ENCODE measurements at places on chromosomes 3 and 15.

- DNase-seq, result no peak
These were observed 86.5 kb upstream of the NMNAT3 start for GRCh38 chr3:139764069-139764905.

- DNase-seq, result no peak
These were observed 48.6 kb upstream of the SLCO2A1 start for GRCh38 chr3:134078169-134078831.

DNA sequence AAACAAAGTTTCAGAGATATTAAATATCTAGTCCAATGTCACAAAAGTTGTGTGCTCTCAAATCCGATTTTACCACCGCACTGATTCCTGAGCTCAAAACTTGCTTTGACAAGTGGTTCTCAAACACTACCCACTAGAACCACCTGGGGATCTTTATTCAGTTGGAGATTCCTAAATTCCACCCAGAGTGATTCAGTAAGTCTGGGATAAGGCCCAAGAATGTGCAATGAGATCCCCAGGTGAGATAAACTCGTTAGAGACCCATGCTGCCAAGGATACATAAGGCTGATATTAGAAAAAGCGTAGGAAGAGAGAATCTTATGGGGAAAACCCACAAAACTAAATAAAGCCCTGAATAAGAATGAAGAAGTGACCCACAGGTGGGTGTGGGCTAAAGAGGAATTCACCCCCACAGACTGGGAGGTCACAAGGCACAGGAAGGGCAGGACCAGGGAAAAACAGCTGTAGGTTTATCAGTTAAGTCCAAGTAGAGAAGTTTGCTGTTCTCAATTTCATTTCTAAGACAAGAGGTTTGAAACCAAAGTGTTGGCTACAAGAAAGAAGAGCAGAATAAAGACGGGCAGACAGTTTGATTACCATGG is 11.5 kb upstream of the RPS17 start:
- DNase-seq, result no peak

GRCh38 chr3:185199671-185200070 is 46.8 kb upstream of the C3orf70 start:
- no peak for DNase-seq

DNA sequence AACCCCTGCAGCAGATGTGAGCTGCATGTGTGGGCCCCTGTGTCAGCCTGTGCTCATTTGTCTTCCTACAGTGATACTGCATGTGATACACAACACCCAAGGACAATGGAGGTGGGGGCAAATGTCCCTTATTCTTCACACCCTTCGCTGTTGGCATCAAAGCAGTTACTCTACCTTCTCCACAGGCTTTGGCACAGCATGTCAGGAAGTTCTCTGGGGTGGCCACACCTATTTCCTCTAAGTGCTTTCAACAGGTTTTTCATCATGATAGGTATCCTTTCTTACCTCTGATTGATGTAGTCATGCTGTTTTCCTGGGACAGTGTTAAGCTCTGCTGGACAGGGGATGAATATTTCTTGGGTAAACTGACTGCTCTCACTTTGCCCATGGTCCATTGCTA is 29.5 kb downstream of the ZNF662 start:
- DNase-seq, result no peak

DNA sequence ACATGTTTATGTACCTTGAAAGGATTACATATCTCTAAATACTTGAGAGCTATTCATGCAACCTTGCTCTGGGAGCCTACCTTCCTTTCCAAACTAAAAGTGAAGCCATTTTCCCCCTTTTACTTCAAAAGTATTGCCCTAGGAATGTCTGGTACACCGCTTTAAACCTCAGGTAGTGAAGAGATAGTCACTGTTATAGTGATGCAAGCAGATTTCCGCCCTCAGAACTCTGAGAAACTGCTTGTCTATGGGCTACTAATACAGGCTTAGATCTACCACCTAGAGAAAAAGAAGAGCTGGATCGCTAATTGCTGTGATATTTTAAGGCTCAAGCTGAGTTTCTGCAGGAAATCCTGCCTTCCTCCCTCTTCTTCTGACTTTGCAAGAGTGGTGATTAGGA is 78.6 kb downstream of the SEMA6D start:
- no peak for DNase-seq

GRCh38 chr3:117587416-117587815 is 877.8 kb downstream of the TUSC7 start:
- DNase-seq, result no peak

- DNase-seq, result no peak
These were observed 610 bp downstream of the MAP4 start for GRCh38 chr3:48015431-48016180.

- no peak for DNase-seq
These were observed 6.3 kb downstream of the PLCD1 start for GRCh38 chr3:38022896-38023709.

- no peak for DNase-seq
These were observed 46.0 kb downstream of the UBE3A start for GRCh38 chr15:25392806-25393205.

DNA sequence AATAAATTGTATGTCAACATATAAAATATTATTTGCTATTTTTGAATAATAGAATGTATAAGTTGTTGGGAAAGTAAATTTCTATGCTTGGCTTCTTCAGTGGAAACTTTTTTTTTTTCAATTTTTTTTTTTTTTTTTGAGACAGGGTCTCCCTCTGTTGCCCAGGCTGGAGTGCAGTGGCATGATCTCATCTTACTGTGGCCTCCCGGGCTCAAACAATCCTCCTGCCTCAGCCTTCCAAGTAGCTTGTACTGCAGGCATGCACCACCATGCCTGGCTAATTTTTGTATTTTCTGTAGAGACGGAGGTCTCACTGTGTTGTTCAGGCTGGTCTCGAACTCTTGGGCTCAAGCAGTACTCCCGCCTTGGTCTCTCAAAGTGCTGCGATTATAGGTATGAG is 16.8 kb downstream of the MBNL1 start:
- DNase-seq, result no peak

- DNase-seq, result no peak
These were observed 33.1 kb upstream of the CCDC50 start for GRCh38 chr3:191296041-191296541.

DNA sequence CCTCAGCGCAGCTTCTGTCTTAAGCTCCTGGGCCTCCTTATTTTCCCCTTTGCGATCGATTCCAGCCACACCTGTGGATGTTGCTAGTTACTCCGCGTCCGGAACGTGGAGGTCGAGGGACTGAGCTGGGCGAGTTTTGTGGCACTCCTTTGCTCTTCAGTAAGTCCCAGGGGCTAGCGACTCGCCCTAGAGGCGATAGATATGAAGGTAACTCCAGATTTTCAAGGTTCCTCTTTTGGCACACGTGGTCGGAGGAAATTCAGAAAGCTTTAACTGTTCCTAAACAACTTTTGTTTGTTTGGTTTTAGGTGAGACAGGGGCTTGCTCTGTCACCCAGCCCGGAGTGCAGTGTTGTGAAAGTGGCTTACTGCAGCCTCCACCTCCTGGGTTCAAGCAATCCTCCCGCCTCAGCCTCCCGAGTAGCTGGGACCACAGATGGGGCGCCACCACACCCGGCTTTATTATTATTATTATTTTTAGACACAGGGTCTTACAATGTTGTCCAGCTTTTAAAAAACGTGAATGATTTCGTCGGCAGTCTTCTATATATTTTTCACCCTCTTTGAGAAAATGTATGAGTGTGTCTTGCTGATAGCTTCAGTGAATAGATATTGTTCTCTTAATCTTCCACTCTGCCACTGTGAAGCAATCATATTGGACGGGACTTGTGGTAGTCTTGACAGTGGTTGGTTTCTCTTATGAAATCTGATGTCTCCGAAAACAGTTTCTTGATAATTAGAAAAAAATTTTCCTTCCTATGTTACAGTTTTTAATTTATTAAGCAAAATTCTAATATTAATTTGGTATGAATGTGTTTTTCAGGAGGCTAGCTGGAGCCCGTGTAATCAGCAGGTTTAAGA is 785 bp downstream of the MFSD1 start:
- DNase-seq, result no peak

- no peak for DNase-seq
These were observed 3.4 kb downstream of the KLF15 start for GRCh38 chr3:126353694-126354321.

DNA sequence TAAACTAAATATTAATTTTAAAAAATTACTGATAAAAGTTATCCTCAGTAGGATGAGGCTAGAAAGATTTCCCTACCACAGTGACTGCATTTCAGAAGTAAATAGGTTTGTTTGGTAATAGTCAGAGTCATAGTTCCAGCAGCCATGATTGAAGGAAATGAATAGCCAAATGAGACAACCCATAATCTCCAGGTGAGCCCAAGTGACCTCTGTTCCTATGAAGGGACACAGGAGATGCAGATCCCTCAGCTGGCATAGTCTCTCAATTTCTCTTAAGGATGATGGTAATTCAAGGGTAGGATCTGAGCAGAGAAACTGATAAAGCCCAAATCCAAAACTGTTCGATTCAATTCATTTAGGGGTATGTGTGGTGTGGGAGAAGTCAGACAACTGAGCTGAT is 461.8 kb downstream of the RAP2B start:
- no peak for DNase-seq

- peak; percentile 35 for DNase-seq
These were observed 261.6 kb upstream of the LMCD1 start for GRCh38 chr3:8239718-8240695.

- no peak for DNase-seq
These were observed 17.8 kb downstream of the UBXN7 start for GRCh38 chr3:196414469-196414868.

DNA sequence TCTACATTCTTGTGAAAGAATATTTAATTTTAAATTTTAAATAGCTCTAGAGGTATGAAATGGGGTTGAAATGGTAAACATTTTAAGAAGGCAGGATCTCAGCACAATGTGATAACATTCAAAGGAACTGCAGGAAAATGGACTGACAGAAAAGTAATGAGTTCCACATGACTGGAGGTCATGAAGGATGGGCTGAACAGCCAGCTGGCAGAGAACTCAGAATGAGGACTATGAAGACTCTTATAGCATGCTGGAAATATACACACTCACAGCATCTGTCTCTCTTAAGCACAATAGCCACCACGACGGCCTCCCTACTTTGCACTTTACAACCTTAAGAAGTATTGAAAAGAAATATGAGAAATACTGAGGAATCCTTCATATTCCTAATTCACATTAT is 94.7 kb downstream of the TNIK start:
- DNase-seq, result no peak

DNA sequence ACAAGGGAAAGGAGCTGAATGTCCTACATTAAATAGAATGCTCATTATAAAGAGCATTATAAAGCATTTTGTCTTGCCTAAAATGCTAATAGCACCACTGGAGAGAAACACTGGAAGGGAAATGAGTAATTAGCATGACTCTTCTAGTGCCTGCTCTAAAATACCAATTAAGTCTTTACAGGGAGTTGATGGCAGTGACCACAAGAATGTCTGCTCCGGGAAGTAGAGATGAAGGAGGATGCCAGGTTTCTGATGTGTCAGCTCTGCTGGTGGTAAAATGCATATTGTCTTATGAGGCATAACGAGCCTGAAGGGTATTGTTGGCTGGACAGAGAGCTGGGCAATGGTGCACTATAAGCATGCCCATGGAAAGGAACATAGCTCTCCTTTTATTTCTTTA is 49.5 kb downstream of the MYLK start:
- no peak for DNase-seq

DNA sequence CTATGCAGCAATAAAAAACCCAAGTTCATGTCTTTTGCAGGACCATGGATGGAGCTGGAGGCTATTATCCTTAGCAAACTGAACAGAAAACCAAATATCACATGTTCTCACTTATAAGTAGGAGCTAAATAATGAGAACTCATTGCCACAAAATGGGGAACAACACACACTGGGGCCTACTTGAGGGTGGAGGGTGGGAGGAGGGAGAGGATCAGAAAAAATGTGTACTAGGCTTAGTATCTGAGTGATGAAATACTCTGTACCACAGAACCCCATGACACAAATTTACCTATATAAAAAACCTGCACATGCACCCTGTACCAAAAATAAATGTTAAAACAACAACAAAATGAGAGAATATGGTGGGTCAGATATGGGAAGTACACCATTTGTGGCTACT is 49.6 kb upstream of the AADACL2 start:
- no peak for DNase-seq

DNA sequence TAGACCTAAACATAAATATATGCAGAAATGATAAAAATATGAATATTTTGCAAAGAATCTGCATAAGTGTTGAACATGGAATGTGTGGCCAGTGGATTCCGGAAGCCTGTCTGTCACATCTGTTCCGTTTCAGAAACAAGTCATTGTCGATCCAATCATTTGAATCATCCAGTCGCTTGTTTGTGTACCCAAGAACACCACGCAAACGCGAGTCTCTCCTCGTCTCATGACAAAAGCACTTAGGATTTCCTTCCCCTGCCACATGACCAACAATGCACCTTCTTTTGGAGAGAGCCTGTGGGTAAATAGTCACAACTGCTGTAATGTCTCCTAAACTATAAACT is 80.2 kb downstream of the FMN1 start:
- DNase-seq, result no peak

DNA sequence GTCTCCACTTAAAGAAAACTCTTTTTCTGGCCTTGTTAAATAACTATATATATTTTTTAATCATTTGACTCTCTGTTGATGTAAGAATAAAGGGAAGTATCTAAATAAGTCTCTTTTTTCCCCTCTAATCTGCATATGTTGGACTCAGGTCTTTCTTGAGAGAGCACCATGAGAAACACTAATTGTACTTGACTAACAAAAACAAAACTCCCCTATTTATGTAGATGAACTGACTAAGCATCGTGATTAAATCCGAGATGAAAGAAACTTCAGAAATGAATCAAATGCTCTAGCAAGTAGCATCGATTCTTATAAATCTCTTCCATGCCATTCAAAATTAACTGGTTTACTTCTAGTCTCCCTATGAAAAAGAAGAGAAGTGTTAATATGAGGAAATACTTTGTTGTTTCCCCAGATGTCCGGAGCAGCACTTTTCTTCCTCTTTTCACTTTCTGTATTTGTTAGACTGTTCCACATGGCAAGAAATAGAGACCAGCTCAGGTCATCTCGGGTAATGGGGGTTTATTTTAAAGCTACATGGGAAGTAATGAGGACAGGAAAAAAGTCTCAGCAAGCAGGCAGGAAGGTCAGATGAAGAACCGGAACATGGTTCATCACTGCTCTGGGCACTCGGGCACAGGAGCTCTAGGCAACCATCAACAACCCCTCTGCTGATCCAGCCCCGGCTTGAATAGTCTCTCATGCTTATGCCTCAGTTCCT is 288.3 kb downstream of the CNTN6 start:
- no peak for DNase-seq

DNA sequence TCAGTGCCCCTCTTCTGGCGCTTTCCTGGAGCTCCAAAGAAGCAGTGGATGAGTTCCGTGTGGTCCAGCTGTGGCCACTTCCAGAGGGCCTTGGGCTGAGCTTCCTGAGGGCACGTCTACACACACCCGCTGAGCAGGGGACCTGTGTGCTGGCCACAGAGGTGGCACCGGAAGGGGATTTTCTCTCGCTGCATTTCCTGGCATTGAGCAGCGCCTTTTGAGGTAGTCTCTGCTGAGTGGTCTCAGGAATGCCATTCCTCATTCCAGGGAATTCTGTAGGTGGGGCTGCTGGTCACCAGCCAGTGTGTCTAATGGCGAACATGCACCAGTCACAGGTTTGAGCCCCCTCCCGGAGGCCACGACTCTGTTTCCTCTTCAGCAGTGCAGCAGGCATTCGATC is 48.1 kb downstream of the AMOTL2 start:
- DNase-seq, result no peak

- no peak for DNase-seq
These were observed 33.3 kb downstream of the TM4SF18 start for GRCh38 chr3:149299938-149300801.

- DNase-seq, result no peak
These were observed 276.4 kb downstream of the POLQ start for GRCh38 chr3:121269389-121269788.
